ENCODE measurements at places on chromosomes 13 and 19. TPM values are rescaled to one million over a fixed set of nuclear protein-coding genes. Genes with fewer than 3 reads are reported as not detected.

Gene CGB8
- not detected for polyA plus RNA-seq

Gene WDR87
- polyA plus RNA-seq = not detected

Gene CLC
- 0.93 TPM for polyA plus RNA-seq

Gene LILRB5
- polyA plus RNA-seq = not detected

Gene MEDAG
- 0.29 TPM for polyA plus RNA-seq

Gene KLHL1
- not detected for polyA plus RNA-seq

Gene SYT3
- polyA plus RNA-seq = 0.09 TPM

DNA sequence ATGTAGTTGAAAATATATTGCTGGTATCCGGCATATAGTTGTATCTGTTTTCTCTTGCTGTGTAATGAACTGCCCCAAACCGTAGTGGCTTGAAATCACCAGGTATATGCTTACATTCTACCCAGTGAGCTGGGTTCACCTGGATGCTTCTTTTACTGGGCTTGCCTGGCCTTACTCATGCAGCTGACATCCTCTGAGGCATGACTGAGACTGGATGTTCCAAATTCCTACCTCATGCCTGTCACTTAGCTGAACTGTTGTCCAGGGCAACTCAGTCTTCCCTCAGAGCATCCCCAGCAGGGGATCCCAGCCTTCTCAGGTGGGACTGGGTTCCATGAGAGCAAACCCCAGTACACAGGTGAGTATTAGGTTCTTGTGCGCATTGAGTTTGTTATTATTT lies 66.8 kb downstream of the IFT88 start:
- no peak overlapping the region for H3K4me3 ChIP-seq
- DNase-seq = no peak
- no peaks in the 10 kb centered on the region for H3K27me3 ChIP-seq
- H3K36me3 ChIP-seq = no peaks in the 10 kb centered on the region

GRCh38 chr13:91398413-91399188 lies at the start of gene GPC5:
Gene GPC5, plus strand, starts transcription at chr13:91398621.
- no peak within 1 kb of the TSS for H3K27ac ChIP-seq
- H3K36me3 ChIP-seq = no peaks in the 10 kb centered on the region
- H3K27me3 ChIP-seq = peaks cover 12% of the 10 kb centered on the region
- peaks cover 17% of the 10 kb centered on the region for H3K4me1 ChIP-seq

DNA sequence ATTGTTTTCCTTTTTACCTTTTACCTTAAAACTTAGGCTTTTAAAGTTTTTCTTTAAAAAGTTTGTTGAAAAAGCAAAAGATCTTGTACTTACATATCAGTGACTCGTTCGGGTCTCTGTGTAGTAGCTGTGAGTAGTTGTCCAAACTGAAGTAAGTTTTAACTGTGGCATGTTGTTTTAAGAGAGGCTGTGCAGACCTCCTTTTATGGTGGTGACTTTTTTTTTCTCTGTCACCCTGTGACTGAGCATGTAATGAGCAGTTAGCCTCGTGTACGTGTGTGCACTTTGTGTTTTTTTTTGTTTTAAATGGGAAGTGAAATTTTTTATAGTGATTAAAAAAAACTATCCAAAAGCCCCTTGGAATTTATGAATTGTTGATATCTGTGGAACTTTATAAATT lies at the start of gene GPR183:
Gene GPR183, minus strand, starts transcription at position 153 of the 400 bp plus-strand sequence. CDS start 11,254 bp downstream, outside the sequence.
- peak within 1 kb of the TSS; percentile 77 for H3K27ac ChIP-seq
- no peaks in the 10 kb centered on the region for H3K27me3 ChIP-seq
- peak; percentile 76 for DNase-seq
- peaks cover 71% of the 10 kb centered on the region for H3K4me1 ChIP-seq
- H3K36me3 ChIP-seq = peaks cover 6% of the 10 kb centered on the region

- H3K36me3 ChIP-seq = no peaks in the 10 kb centered on the region
- H3K4me1 ChIP-seq = peaks cover 52% of the 10 kb centered on the region
- no peak for DNase-seq
- peak overlapping the region; percentile 49 for H3K4me3 ChIP-seq
- H3K27ac ChIP-seq = peak overlapping the region; percentile 90
Measured at GRCh38 chr13:97223037-97223710, 1.0 kb downstream of the MBNL2 start.

- H3K27ac ChIP-seq = no peak overlapping the region
- no peak overlapping the region for H3K4me3 ChIP-seq
- no peak for DNase-seq
- H3K27me3 ChIP-seq = no peaks in the 10 kb centered on the region
- H3K4me1 ChIP-seq = peaks cover 3% of the 10 kb centered on the region
Measured at GRCh38 chr19:4987692-4988370, 18.9 kb downstream of the KDM4B start.

Data from CD4-positive, alpha-beta memory T cell (primary cell).